ENCODE measurements at places on chromosomes 3 and 15.
A peak's percentile ranks its signal among the peaks of the same experiment; 100 is the strongest.

DNA sequence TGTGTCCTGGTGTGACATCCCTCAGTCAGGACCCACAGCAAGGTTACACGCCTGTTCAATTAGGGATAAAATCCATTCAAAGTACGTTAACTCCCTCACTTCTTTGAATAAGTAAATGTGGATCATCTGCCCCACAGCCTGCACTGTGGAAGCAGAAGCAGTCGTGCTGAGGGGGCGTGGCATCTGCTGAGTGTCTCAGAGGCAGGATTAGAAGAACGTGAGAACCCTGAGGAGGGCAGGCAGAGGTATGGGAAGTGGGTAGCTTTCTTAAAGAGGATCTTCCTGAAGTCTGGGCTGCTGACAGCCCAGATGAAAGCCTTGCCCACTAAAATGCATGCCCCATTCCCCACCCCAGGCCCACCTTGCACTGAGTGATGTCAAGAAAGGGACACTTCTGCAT, 28.5 kb downstream of the CRABP1 start:
- peak; percentile 30 for DNase-seq

DNA sequence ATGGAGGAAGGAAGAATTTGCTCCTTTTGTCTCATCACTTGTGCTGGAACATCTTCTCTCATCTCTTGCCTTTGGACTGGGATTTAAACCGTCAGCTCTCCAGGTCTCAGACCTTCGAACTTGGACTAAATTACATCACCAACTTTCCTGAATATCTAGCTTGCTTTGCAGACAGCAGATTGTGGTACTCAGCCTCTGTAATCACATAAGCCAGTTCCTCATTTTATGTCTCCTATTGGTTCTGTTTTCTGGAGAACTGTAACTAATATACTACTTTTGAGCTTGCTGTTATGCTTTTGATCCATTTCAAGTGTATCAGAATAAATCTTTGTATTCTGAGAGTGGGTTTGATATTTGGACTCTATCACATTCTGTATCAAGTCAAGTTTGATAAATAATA, 164.3 kb upstream of the VEPH1 start:
- DNase-seq, result no peak

GRCh38 chr3:188041193-188041592, 112.8 kb upstream of the LPP start:
- no peak for DNase-seq

DNA sequence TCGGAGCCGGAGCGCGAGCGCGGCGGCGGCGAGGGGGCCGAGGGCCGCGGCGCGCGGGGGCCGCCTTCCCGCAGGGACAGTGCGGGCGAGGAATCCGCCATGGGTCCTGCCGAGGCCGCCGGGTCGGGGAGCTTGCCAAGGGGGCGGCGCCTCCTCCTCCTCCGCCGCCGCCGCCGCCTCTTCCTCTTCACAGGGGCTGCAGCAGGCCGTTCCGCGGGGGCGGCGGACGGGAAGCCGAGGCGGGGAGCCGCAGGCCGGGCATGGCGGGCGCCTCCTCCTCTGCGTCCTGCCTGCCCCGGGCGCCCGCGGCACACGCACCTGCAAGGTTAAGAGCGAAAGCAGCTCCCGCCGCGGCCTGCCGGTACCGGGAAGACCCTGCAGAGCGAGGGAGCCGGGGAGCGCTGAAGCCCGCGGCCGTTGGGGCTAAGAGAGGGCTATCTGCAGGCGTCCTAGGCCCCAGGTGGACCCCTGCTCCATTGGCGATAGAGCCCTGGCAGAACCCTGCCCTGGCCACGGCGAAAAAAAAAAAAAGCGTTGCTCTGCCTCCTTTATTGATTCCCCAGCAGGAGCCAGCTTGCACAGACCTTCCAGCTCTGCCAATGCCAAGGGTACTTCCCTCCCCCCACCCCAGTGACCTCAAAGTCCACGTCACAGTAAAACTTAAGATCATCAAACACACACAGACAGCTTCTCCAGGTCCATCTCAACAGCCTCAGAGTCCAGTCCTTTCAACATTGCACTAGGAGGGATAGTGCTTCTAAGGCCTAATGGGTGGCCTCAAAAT, at the start of gene LYSMD2:
Gene LYSMD2, minus strand, starts transcription at position 134 of the 784 bp plus-strand sequence. Its CDS starts 33 bp downstream, at position 101.
- DNase-seq, result peak; percentile 77

DNA sequence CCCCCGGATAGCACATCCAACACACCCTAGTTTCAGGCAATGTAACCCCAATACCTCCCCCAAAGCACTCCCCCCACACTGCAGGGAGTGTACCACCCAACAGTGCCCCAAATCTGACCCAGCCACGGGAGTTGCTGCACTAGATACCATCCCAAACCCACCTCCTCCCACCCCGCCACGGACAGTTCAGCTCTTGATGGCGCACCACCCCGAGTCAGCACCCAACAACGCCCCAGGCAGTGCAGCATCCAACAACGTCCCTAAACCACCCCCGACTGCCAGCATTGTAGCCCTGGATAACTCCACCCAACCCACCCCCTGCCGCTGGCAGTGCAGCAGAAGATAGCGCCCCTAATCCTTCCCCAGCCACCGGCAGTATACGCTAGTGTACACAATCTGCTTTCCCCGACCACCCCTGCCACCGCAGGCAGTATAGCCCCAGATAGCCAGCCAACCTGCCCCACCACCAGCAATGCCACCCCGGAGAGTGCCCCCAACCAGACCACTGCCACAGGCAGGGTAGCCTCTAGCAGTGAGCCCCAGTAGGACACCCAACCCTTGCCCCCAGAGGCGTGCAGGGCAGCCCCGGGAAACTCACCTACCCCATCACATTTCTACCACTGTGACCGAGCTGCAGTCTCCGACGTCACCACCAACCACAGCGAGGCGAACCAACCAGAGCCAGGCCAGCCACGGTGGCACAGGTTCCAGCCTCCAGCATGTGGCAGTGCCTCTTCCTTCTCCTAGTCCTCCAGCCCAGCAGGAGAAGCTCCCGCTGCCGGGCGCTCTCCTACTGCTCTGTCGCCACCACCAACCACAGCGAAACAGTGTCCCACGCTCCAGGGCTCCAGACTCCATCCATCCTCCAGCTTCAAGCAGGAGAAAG, 178.1 kb downstream of the POTEB3 start:
- DNase-seq, result no peak

DNA sequence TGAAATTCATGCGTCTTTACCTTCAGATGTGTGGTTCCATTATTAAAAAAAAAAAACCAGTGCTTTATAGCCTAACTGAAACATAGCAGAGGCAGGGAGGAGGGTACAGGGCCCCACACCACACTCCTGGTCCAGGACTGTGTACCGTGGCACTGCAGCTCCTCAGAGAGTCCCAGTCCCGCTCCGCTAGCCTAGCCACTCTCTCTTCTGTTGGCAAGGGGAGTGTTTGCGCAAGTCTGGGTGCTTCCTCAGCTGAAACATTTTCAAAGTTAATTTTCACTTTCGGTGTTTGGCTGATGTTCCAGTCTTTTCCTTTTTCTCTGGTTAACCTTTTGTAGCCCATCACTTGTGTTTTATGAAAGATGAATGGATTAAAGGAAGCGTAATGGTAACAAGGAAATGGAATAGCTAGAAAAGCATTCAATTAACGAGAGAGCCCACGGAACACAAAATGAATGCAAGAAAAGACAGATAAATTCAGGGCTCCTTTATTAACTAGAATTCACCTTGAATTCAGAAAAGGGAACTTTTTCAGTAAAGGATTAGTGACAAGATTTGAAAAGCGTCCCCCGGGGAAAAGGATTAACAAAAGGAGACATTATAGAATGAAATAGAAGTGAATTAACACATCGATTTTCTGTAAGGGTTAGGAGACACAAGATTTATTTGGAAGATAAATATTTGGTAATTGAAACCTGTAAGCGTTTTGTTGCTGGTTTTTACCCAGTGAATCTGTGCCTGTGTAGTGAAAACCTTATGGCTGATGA, 177.0 kb downstream of the CACNA2D3 start:
- no peak for DNase-seq

- DNase-seq, result no peak
Observed at GRCh38 chr15:97446138-97446537, 514.4 kb upstream of the ARRDC4 start.

GRCh38 chr3:72036899-72037298, 252.0 kb upstream of the PROK2 start:
- DNase-seq, result peak; percentile 76

DNA sequence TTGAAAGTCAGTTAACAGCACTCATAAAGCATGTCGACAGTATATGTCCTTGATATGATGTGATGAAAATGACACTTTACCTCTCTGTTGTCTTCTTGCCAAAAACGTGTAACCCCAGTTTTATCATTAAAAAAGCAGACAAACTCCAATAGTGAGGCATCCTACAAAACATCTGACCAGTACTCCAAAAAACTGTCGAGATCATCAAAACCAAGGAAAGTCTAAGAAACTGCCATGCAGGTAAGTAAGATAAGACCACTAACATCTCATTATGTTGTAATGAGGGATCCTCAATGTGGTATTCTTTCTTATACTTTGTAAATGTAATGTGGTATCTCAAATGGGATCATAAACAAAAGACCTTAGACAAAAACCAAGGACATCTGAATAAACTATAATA, 152.3 kb downstream of the NR1I2 start:
- no peak for DNase-seq

DNA sequence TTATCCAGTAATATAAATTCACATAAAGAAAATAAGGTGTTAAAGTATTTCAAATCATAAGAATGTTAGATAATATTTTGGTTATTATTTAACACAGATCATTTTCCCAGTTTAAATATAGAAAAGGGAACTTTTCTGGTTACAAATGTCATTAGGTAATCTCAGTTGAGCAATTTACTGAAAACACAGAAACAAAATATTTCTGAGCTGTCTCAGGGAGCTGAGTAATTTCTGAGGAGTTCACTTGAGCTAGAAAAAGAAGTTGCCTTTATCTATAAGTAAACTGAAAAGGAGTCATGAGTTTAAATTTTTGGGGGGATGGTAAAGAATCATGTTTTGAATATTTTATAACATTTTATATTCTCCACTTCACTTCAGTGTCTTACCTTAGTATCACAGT, 855.4 kb upstream of the ARPP21 start:
- DNase-seq, result peak; percentile 33

GRCh38 chr3:1103525-1103924, 10.7 kb downstream of the CNTN6 start:
- DNase-seq, result no peak

DNA sequence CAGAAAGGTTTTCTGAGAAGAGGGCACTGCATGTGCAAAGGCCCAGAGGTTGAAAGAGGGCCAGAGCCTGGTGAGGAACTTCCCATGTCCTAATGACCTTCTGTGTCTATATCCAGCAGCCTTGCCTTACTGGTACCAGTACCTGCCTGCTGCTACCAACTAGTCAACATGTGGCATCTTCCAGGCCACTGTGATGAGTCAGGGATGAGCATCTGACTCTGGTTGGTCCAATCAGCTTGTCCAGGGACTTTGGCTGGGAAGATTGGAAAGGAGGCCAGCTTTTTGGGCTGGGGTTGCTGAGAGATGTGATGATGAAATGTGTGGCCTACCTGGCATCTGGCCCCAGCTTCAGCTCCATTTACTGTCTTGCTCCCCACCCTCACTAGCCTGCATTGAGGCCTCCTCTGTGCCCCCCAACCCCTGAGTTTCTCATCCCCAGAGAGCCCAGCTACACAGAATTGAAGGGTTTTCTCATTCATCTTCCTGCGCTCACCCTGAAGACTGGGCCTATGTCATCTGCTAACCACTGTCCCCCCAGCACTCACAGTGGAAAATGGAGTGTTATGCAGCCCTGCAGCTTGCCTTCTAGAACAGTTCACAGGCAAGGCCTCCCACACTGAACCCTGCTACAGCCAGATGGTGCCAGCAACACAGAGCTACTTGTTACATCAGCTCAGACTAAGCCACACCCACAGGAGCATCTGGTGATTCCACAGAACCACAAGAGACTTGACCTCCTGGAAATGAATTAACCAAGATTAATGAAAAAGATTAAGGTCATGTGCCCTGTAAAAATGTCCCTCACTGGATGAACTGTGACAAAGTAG, 1.3 kb upstream of the TWF2 start:
- peak; percentile 91 for DNase-seq

- DNase-seq, result no peak
Observed at GRCh38 chr3:37224879-37225278, 50.5 kb upstream of the LRRFIP2 start.

GRCh38 chr3:79154865-79155264, 612.9 kb downstream of the ROBO1 start:
- no peak for DNase-seq
